IPS DF 6.9 (cell line): ENCODE measurements at places on chromosomes 12 and 14.

- no peak for DNase-seq
- peaks cover 3% of the 10 kb centered on the region; the same call in 1 of the 2 replicates for H3K36me3 ChIP-seq
- no peaks in the 10 kb centered on the region for H3K27me3 ChIP-seq
- no peak overlapping the region for H3K4me3 ChIP-seq
- H3K27ac ChIP-seq = no peak overlapping the region
Measured at GRCh38 chr14:95091581-95091980, 65.7 kb downstream of the DICER1 start.

GRCh38 chr14:100827101-100828021 lies 1.4 kb downstream of the MEG3 start:
- no peak for DNase-seq
- H3K36me3 ChIP-seq = no peaks in the 10 kb centered on the region
- H3K27me3 ChIP-seq = no peaks in the 10 kb centered on the region
- H3K27ac ChIP-seq = no peak overlapping the region

GRCh38 chr12:12748044-12748443 lies 30.9 kb downstream of the CDKN1B start:
- no peak overlapping the region for H3K27ac ChIP-seq
- no peaks in the 10 kb centered on the region for H3K36me3 ChIP-seq
- DNase-seq = no peak
- no peaks in the 10 kb centered on the region for H3K27me3 ChIP-seq
- no peaks in the 10 kb centered on the region for H3K4me1 ChIP-seq

GRCh38 chr12:65051218-65051617 lies 69.9 kb downstream of the WIF1 start:
- no peak overlapping the region for H3K27ac ChIP-seq
- no peaks in the 10 kb centered on the region for H3K27me3 ChIP-seq
- no peak for DNase-seq
- H3K36me3 ChIP-seq = no peaks in the 10 kb centered on the region

GRCh38 chr12:58416236-58416635 lies 474.9 kb downstream of the ATP23 start:
- no peak overlapping the region for H3K4me3 ChIP-seq
- no peak for DNase-seq
- H3K27ac ChIP-seq = no peak overlapping the region

DNA sequence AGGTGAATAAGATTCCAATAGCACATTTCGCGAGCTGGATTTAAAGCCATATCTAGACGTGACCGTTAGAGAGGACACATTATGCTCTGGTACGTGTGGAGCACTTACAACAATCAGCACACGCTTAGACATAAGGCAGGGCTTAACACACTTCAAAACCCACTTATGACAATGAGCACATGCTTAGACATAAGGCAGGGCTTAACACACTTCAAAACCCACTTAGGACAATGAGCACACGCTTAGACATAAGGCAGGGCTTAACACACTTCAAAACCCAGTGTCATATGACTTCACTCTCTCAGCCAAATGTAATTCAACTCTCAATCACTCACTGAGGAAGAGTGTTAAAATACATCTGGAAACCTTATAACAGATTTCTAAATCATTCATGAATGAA lies 11.2 kb upstream of the PLD4 start:
- no peak overlapping the region for H3K27ac ChIP-seq
- H3K4me1 ChIP-seq = no peaks in the 10 kb centered on the region; the same call in 1 of the 2 replicates
- DNase-seq = no peak
- H3K27me3 ChIP-seq = no peaks in the 10 kb centered on the region
- no peaks in the 10 kb centered on the region for H3K36me3 ChIP-seq

DNA sequence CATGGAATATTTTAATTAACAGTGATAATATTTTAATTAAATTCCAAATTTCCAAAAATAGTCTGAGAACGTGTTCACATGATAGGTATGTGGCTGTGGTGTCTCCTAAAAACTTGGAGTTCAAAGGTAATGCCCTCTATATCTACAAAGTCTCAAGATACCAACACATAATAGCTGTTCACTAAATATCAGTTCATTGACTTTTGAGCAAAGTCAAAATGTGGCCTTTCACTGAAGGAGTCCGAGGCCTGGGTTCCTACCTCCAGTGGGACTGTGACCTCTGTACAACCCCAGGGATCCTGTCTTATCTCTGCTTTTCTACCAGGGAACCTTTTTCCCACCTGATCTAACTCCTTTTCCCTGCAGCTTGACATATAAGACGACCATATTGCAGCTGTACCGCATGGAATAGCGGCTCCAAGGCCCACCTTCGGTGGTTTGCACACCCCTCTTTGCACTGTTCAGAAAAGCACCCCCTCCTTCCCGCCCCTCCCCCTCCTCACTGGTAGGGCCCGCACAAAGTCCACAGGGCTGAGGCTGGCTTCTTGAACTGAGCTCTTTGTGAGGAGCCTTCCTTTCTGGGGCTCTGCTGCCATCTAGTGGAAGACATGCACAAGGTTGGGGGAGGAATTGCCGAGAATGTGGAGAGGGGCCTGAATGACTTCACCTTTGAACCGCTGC lies 3.1 kb downstream of the CCND2 start:
- no peak overlapping the region for H3K27ac ChIP-seq
- H3K4me1 ChIP-seq = peaks cover 5% of the 10 kb centered on the region; the same call in 1 of the 2 replicates
- no peaks in the 10 kb centered on the region; the same call in 1 of the 2 replicates for H3K27me3 ChIP-seq
- DNase-seq = no peak
- no peak overlapping the region; the same call in 1 of the 2 replicates for H3K4me3 ChIP-seq
- H3K36me3 ChIP-seq = peaks cover 31% of the 10 kb centered on the region; the same call in 1 of the 2 replicates

- no peak overlapping the region for H3K27ac ChIP-seq
- no peaks in the 10 kb centered on the region for H3K27me3 ChIP-seq
- H3K36me3 ChIP-seq = peaks cover 4% of the 10 kb centered on the region; the same call in 1 of the 2 replicates
- DNase-seq = no peak
Measured at GRCh38 chr12:56151672-56152131, 685 bp upstream of the MYL6B start.

- H3K4me1 ChIP-seq = no peaks in the 10 kb centered on the region
- H3K4me3 ChIP-seq = no peak overlapping the region
- no peaks in the 10 kb centered on the region for H3K27me3 ChIP-seq
- H3K27ac ChIP-seq = no peak overlapping the region
Measured at GRCh38 chr12:40620564-40621019, 71.6 kb upstream of the CNTN1 start.

GRCh38 chr14:72613231-72613974 lies 280.5 kb downstream of the DPF3 start:
- no peak overlapping the region for H3K27ac ChIP-seq
- peaks cover 3% of the 10 kb centered on the region for H3K4me1 ChIP-seq
- H3K36me3 ChIP-seq = no peaks in the 10 kb centered on the region
- DNase-seq = no peak
- no peaks in the 10 kb centered on the region for H3K27me3 ChIP-seq

DNA sequence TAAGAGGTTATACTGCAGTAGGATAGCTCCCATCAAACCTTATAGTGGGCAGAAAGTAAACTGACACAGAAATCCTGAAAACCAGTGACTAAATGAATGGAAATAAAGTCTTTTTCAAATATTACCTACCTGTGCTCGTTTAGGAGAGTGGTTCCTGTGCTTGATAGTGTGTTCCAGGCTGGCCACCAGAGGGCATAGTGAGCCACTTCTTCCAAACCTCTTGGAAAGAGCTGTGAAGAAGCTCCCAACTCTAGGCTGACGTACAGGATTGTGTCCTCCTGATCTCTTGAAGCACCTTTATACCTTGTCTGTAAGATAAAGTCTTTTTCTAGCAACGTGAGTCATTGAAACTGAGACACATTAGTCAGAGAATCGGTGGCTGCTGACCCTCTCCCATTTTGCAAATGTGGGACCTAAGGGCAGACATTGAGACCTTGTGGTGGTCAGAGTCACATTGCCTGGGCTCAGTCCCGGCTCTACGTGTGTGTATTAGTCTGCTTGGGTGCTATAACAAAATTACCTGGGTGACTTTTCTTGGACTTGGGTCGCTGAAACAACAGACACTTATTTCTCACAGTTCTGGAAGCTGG lies 17.6 kb downstream of the TDP1 start:
- no peaks in the 10 kb centered on the region for H3K4me1 ChIP-seq
- H3K27me3 ChIP-seq = no peaks in the 10 kb centered on the region; the same call in 1 of the 2 replicates
- no peak for DNase-seq
- peaks cover 20% of the 10 kb centered on the region for H3K36me3 ChIP-seq
- no peak overlapping the region for H3K27ac ChIP-seq

DNA sequence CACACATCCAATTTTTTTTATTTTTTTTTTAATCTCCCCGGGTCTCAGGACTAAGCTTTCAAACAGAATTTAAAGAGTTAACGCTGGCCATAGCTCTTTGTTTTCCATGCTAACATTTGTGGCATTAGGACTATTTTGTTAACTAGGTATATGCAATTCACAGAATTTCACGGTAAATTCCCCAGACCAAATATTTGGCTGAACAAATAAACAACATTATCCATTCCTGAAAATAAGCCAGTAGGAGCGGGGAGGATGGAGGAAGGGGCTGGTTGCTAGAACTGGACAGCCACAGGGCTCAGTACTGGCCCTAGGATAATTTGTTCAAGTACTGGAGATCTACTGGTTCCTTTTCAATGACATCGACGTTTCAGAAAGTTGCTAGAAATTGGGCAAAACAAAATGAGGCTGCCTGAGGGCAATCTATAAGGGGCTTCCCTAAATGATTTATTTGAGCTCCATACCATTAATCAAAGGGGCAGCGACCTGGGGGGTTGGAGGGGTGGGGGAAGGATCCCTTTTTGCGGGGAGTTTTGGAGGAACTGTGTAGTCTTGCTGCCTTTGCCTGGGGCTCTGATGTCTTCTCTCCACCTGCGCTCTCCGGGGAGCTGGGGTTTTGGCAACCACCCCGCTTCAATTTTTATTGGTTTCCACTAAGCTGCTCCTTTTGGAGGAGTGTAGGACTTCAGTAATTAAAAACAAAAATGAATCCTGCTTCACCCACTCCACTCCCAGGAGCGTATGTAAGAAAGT lies 9.0 kb downstream of the BMP4 start:
- no peak for DNase-seq
- peaks cover 17% of the 10 kb centered on the region for H3K27me3 ChIP-seq
- H3K4me3 ChIP-seq = no peak overlapping the region

DNA sequence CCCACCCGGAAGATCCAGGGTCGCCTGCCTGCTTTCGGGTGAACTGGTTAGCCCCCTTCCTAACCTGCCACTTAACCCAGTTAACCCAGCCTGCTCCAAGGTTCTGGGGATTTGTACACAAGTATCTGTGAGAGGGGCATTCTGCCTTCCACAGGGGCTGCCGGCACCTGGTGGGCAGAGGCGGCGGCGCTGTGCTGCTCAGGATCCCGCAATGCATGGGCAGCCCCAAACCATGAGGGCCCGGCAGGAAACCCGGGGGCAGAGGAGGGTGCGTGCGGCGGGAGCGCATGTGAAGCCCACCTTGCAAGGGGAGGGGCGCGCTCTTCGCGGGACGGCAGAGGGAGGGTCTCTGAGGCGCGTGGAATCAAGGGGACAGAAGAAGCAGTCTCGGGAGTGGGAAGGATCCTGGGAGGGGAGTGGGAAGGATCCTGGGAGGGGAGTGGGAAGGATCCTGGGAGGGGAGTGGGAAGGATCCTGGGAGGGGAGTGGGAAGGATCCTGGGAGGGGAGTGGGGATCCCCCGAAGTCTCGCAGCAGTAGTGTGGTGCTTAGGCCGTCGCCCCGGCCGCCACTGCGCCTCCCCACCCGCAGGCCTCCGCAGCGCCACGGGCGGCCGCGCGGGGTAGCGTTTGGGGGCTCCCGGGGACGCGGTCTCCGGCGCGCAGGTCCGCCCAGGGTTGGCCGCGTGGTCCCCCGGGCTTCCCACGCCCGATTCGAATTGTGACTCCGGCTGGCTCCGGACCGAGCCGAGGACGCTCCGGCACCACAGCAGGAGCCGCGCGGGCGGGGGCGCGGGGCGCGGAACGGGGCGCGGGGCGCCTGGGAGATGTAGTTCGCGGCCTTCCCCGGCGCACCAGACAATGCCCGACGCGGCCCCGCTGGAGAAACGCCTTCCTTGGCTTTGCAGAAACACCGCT lies 4.9 kb upstream of the MTA1 start:
- DNase-seq = no peak
- no peaks in the 10 kb centered on the region for H3K36me3 ChIP-seq
- H3K4me3 ChIP-seq = peak overlapping the region; percentile 33; the same call in 1 of the 2 replicates
